ENCODE measurements at places on chromosomes 3 and 15.

- no peak for DNase-seq
These were observed 17.9 kb downstream of the SERP1 start for GRCh38 chr3:150528354-150528797.

DNA sequence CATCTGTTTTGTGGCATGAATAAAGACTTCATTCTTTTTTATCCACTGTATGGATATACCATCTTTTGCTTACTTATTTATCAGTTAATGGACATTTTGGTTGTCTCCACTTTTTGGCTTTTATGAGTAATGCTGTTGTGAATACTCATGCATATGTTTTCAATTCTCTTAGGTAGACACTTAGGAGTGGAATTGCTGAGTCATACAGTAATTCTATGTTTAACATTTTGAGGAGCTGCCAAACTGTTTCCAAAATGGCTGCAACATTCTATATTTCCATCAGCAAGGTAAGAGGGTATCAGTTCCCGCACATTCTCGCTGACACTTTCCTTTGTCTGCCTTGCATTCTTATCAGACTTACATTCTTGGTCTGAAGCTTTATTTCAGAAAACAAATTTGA, 191.1 kb downstream of the WNT5A start:
- no peak for DNase-seq

GRCh38 chr15:73334086-73334485, 34.7 kb downstream of the HCN4 start:
- DNase-seq: no peak

DNA sequence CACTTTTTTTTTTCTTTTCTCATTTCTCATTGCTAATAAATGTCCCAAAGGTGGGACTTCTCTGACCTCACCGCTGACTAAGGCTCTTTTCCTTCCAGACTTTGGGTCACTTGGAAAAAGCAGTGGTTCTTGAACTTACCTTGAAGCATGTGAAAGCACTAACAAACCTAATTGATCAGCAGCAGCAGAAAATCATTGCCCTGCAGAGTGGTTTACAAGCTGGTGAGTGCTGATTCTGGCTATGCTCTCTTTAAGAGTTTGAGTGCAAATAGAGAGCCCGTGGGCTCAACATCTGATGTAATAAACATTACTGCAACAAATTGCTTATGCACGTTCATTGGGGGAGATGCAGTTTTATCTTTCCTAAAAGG, 2.0 kb downstream of the BHLHE40 start:
- DNase-seq: no peak

GRCh38 chr3:117580806-117581205, 871.2 kb downstream of the TUSC7 start:
- peak; percentile 55 for DNase-seq

DNA sequence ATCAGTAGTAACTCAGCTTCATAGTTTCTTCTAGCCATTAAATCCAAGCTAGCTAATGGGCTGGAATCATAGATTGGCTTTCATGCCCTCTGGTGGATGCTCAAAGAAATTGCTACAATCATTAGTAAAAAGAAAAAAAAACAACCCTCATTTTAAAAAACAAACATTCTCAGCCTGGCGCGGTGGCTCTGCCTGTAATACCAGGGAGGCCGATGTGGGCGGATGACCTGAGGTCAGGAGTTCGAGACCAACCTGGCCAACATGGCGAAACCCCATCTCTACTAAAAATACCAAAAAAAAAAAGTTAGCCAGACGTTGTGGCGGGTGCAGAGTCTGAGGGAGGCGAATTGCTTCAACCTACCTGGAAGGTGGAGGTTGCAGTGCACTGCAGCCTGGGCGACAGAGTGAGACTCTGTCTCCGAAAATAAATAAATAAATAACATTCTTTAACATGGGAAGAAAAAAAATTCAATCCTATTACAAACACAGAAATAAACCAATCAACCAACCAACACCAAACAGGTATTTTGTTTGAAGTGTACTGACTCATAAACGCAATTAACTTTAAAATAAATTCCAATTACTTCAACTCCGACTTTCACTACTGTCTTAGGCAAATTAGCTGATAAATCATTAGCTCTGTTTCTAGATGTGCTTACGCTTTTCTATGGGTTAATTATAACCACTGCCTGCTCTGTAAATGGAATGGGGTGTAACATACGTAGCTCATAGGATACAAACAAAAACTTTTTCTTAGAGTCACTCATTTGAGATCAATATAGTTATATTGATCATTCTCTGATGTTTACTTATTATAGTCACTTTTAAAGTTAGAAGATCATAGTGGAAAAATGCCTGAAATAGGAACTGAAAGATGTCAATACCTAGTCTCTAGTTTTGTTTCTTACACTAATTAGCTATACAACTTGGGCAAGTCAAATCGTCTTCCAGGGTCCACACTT, 24.9 kb downstream of the TMEM207 start:
- DNase-seq: peak; percentile 26

GRCh38 chr3:24303057-24303754, 191.4 kb downstream of the THRB start:
- no peak for DNase-seq
